ENCODE measurements at places on chromosomes 5 and 9.

GRCh38 chr9:5274770-5275169 lies 29.7 kb downstream of the RLN2 start:
- no peak for DNase-seq

- DNase-seq, result no peak
Measured at GRCh38 chr5:127101533-127101932, 28.2 kb upstream of the C5orf63 start.

- DNase-seq, result no peak
Measured at GRCh38 chr9:81394881-81395675, 294.3 kb downstream of the TLE1 start.

- DNase-seq, result no peak
Measured at GRCh38 chr5:17287501-17288155, 70.2 kb downstream of the BASP1 start.

GRCh38 chr9:124452326-124452725 lies 2.1 kb downstream of the ADGRD2 start:
- DNase-seq, result no peak

DNA sequence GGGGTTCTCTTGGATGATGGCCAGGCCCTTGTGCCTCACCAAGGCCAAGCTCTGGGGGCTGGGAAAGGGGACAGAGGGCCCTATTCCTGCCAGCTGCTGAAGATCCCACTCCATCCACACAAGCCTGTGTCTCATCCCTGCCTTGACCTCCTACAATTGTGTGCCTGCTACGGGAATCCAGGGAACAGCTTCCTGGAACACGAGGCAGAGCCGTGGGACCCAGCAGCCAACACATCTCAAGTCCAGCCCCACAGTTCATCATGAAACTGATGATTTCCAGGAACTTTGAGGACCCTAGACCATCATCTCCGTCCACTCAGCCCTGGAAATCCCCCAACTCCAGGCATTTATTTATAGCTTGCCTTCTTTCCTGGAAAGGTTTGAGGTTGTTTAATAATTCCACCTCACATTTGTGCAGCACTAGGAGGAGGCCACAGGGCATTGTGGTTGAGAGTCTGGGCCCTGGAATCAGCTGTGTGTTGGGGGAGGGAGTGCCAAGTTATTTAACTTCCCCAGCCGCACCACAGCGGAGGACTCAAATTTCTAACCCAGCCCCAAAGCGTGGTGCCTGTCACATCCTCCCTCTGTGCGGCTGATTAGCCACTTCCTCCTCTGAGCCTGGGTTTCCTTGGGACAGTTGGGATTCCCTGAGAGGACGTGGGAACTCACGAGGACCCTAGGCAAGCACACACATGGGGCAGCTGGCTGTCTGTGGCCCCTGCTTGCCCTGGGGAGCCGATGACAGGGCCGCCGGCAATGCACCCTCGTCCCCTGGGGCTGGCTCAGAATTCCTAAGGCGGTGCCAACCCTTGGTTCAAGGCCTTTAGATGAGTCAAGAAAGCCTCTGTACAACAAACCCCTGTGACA lies 58.2 kb upstream of the GGTA1 start:
- no peak for DNase-seq
